ENCODE measurements at places on chromosomes 5 and 9.
A peak's percentile ranks its signal among the peaks of the same experiment; 100 is the strongest.

- DNase-seq, result no peak
Observed at GRCh38 chr5:145221416-145221815, 613.7 kb downstream of the PRELID2 start.

DNA sequence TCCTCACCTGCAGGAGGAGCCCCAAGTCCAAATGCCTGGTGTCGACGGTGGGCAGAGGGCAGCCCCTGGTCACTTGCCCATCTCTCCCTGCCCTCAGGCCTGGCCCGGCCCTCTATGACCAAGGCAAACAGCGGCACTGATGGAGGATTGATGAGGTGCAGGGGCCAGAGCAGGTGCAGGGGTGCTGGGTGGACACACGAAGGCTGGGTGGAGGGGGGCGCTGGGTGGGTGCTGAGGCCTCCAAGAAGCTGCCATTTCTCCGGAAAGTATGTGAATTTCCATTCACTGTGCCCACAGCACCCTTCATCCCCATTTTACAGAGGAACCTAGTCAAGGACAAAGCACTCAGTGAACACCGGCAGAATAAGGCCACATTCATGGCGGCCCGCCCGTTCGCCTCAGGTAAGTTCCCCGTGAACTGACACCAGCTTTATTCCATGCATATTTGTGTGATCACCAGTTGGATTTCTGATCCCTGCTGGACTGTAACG lies 143.8 kb upstream of the PPP1R26 start:
- no peak for DNase-seq

DNA sequence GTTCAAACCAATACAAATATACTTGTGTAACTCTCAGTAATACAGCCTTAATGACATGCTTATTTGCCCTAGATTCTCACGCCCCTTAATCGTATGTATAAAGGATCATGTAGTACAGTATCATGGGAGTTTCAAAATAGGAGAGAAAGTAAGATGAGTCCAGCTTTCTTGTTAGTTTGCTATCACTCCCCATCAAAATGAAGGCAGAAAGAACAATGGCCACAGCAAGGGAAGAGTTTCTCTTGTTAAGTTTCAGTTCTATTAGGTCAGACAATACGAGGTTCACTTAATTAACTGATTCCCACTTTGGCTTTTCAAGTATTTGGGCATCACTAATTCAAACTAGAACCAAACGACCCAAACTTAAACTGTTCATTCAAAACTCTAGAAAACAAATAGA lies 55.4 kb downstream of the CDC14B start:
- no peak for DNase-seq

DNA sequence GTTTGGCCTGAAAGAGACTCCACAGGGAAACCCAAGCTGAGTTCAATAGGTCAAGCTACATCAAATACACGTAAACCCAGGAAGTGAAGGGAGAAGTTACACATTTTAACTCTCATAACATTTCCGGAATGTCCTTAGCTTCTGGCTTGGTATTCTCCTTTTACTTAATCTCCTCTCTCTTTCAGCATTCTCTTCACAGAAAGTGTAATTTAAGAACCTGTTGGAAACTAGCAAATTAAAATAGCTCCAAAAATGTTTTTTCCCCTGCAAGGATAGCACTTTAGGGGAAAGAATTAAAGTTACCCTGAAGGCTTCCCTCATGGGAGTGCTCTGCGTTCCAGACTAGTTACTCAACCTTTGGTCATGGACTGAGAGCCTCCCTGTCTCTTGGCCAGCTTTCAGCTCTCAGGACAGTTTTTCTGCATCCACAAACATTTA lies 292.7 kb upstream of the TARS1 start:
- DNase-seq, result no peak

DNA sequence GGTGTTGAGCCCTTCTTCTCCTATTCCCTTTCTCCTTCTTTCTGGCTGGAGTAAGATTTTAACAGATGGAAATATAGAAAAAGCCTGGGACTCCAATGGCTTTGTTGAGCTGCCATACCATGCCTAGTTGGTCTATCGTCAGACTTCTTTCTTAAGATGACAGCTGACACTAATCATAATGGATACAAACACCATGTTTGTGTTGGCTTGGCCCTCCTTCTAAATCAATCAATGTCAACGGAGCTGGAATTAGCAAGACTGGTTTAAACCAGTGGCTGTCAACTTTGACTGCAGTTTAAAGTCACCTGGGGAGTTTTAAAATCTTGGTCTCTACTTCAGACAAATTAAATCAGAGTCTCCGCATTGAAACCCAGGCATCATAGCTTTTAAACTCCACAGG lies 264.5 kb upstream of the PRR16 start:
- DNase-seq, result no peak

DNA sequence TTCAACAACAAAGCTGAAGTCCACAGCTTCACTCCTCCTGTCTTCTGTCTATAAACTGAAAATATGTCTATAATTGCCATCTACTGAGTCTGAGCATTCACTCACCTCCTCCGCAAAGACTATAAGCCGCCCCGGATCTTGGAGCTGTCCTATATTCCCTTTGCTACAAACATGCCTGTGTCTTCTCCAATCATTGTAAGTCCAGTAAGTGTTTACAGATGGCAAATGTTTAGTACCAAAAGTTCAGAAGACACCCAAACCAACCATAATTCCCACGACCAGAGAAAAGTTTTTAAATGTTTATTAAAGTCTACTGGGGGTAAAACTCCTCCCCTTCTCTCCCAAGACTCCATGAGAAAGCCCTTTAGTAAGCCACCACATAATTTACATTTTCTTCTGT lies 80.9 kb downstream of the EBF1 start:
- DNase-seq, result no peak

- DNase-seq, result no peak
Observed at GRCh38 chr5:135203593-135204036, 169.6 kb upstream of the PITX1 start.

DNA sequence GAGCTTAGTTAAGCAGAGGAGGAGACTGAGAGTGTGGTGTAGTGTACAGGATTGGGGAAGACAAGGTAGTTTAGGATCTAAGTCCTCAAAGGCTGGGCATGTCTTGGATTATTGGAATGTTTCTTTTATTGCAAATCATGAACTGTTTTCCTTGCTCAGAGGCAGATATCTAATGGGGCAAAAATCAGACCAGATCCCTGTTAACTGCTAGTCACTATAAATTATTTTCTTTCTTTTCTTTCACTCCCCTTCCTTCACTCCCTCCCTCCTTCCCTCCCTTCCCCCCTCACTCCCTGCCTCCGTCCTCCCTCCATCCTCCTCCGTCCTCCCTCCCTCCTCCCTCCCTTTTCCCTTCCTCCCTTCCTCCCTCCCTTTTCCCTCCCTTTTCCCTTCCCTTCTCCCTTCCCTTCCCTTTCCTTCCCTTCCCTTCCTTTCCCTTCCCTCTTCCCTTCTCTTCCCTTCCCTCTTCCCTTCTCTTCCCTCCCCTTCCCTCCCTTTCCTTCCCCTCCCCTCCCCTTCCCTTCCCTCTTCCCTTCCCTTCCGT lies 117.9 kb downstream of the WDR70 start:
- no peak for DNase-seq

DNA sequence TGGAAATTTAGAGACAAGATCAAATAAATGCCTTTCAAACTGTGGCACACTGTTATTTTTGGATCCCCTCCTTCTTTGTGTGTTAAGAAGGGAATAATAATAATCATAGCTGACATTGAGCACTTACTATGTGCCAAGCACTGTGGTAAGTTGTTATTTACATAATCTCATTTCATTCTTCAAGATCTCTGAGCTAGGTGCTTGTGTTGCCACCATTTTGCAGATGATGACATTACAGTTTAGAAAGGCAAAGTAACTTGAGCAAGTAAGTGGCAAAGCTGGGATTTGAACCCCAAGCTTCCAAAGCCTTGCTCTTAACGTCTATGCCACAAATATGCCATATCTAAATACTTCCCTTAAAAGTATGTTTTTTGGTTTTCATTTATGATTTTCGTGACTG lies 121.8 kb upstream of the TMEM161B start:
- no peak for DNase-seq

GRCh38 chr9:135081264-135081660 lies 6.2 kb upstream of the OLFM1 start:
- peak; percentile 35 for DNase-seq

- no peak for DNase-seq
Observed at GRCh38 chr9:86679909-86680308, 267.4 kb downstream of the GAS1 start.

GRCh38 chr9:127572961-127573721 lies 38.9 kb upstream of the STXBP1 start:
- no peak for DNase-seq

- no peak for DNase-seq
Observed at GRCh38 chr5:144404672-144405071, 234.0 kb downstream of the KCTD16 start.

DNA sequence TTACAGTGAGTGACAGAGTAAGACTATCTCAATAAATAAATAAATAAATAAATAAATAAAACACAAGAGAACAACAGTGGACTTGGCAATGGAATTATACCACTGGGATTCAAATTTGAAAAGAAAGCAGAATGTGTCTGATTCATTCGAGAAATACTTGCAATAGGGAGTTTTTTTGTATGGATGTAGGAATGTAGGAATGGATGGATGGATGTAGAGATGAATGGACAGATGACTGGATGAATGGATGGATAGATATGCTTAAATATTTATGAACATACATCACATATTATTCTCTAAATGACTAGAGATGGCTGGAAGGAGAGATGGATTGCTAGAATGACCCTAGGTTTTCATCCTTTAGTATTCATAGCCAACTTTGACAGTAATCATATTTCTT lies 22.0 kb upstream of the CEMIP2 start:
- DNase-seq, result no peak

DNA sequence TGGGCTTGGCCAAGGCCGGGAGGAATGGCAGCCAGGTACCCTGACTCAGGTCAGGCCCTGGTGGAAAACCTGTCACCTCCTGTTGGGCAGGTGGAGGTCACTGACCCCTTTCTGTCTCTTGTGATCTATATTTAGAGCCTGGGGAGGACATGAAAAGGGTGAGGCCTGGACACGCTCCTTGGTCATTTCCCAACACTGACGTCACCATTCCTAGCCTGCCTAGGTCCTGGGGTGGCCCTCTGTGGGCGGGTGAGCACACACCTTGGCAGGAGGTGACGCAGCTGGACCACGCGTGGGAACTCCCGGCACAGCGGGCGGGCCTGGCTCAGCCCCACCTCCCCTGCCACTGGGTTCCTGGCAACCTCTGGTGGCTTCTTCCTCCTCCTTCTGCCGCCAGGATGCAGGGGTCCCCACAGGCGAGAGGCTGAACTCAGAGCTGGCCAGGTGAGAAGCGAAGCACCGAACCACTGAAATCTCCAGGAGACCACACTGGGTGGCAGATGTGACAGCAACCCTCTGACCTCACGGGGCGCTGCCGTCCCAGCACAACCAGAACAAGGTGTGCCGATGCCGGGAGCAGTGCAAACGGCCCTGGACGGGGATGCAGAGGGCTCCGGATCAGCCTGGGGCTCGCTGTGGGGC lies 6.4 kb upstream of the RALGDS start:
- DNase-seq, result no peak

GRCh38 chr9:14214693-14215092 lies 99.2 kb downstream of the NFIB start:
- DNase-seq, result no peak

DNA sequence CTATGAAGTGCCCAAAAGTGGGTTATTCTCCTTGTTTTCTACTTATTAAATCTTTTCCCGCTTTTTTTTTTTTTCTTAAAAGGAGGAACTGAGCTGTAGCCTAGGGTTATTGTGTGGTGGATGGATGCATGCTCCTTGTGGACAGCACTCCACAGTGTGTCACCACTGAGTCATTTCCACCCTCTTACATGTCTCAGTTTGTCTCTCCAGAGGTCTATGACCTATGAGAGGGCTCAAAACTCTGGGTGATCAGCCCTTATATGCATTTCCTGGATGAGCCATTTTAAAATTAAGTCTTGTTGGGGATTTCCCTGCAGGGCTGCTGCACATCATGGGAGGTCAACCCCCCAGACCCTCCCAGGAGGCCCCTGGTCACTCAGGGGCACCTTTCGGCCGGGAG lies 102.2 kb upstream of the MOCS2 start:
- no peak for DNase-seq

DNA sequence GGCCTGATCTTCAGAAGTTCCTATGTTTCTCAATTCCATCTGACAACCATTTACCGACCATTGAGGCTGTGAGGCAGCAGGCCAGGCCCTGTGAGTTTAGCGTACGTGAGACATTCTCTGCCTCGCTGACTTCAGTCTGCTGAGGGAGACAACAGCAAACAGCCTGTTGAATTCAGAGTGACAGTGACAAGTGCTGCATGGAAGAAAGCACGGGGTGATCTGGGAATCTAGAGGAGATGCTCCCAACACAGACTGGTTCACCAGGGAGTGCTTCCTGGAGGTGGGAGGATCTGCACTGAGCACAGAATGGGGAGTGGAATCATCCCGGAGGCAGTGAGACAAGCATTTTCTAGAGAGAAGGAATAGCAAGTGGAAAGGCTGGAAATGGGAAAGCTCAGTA lies 10.0 kb upstream of the DDX41 start:
- no peak for DNase-seq

- no peak for DNase-seq
Observed at GRCh38 chr5:145562931-145563330, 272.2 kb downstream of the PRELID2 start.

DNA sequence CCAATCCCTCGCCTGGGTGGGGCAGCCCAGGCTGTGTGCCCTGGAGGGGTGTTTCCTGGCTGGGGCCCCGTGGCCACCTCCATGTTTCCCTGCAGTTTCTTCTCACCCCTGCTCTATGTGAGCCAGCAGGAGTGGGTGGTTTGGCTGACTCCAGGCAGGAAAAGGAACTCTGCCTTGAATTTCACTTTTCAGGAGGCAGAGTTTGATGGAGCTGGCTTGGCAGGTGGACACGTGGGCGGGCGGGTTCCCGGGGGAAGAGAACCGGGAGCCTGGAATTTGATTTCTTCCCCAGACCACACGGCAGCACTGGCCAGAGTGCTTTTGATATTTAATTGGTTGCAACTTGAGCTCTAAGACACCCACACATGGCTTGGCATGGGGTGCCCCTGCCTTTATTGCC lies 119.8 kb upstream of the PANK3 start:
- no peak for DNase-seq

DNA sequence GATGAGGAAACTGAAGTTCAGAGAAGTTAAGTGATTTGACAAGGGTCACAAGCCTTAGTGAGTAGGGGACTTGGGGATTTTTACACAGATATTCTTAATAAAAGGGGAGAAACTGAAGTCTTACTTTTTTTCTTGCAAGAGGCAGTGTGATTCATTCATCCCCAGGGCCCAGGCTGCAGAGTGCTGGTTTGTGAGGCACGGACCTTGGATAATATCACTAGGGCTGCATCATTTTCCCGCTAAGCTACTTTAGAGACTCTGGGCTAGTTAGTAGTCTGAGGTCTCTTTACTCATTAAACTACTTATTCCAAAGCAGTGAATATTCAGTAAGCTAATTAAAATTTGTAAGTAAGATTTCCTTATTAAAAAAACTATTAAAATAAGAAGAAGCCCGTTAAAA lies 195.0 kb downstream of the PBX3 start:
- DNase-seq, result no peak

- no peak for DNase-seq
Observed at GRCh38 chr5:57503433-57503832, 20.8 kb upstream of the ACTBL2 start.

- DNase-seq, result no peak
Observed at GRCh38 chr9:40911647-40912046, 216.8 kb downstream of the FOXD4L6 start.

Measured in glutamatergic neuron (in vitro differentiated cells).